ENCODE measurements at places on chromosomes 6 and 20. TPM values are rescaled to one million over a fixed set of nuclear protein-coding genes. Genes with fewer than 3 reads are reported as not detected.

GRCh38 chr20:5848711-5849505 lies 98.7 kb downstream of the SHLD1 start:
- no peak for DNase-seq

GRCh38 chr20:1816384-1817381 lies 78.5 kb upstream of the SIRPA start:
- DNase-seq, result no peak

DNA sequence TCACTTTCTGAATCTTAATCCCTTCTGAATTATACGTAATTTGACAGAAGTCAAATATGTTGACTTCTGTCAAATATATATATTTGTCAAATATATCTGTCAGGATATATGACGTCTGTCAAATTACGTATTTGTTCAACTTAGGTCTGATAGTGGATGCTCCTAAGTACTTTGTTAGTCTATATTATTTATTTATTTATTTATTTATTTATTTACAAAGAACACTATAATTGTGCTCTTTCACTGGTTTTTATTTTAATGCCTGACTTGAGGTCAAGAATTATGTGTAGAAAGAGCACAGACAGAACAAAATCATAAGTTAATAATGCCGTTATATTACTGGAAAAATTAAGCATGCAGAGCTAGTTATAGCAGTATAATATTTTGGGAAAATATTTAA lies 81.2 kb downstream of the UST start:
- no peak for DNase-seq

DNA sequence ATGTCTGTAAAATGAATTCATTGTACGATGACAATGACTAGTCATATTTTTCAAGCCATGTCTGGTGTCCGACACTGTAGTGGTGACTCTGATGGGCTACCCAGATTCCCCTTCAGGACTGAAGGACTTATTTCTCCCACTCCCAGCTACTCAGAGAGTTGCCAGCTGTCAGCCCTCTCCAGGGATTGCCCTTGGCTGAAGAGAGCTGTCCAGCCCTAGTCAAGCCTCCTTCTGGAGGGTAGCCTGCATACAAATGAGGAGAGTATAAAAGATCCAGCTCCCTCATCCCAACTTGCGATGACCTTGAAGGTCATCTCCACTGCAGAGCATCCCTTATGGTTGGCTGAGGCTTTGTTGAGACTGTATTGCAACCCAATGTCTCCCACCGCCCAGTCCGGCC lies 29.9 kb downstream of the JPH2 start:
- no peak for DNase-seq

CCN6 gene
- not detected for total RNA-seq

GPLD1 gene
- total RNA-seq, result 2.5 TPM

FAM217A gene
- total RNA-seq, result not detected

VSTM2L gene
- total RNA-seq, result 0.33 TPM

Measured in breast epithelium (tissue), 4 donors.